ENCODE measurements at places on chromosomes 6 and 20.

DNA sequence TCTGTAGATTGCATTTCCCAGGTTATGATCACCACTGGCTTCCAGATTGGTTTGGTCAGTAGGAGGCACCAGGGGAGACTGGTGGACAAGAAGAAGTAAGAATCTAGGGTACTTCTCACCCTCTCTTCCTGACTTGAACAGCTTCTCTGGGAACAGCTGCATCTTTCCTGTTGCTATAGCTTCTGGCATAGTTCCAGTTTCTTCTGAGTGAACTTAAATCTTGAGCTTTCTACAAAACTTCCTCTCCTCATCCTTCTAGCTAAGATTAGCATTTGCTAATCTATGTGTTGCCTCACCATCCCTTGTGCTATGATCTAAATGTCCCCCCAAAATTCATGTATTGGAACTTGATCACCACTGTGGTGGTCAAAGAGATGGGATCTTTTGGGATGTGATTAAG lies 724.6 kb downstream of the UTRN start:
- DNase-seq = peak; percentile 27

- DNase-seq = no peak
Measured at GRCh38 chr6:32637219-32637880, at the start of gene HLA-DQA1. Gene HLA-DQA1 (plus strand): TSS chr6:32637406. CDS start chr6:32637459, 53 bp downstream.

DNA sequence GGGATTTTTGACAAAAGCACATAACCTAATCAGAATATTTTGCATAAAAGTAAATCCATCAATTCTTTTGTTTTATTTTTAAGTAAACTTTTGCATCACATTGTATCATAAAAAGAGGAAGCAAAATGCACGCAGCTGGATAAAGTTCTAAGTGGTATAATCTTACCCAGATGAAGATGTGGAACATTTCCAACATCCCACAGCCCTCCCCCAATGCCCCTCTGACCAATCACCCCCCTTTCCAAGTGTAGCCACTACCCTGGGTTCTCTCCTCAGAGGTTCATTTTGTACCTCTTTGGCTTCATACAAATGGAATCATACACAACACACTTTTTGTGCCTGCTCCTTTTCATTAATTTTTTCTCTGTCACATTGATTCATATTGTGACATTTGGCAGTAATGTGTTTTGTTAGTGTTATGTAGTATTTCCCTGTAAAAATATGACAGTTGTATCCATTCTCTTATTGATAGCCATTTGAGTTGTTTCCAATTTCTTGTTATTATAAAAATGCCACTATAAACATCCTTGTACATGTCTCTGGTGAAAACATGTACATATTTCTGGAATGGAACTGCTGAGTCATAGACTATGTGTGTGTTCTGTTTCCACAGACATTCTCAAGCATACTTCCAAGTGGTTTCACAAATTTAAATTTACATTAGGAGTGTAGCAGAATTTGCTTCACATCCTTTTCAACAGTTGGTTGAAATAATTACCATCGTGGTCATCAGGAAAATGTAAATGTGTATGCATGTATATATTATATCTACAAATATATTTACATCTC lies 92.9 kb upstream of the SYNDIG1 start:
- DNase-seq = peak; percentile 51

- DNase-seq = no peak
Measured at GRCh38 chr20:43092386-43093088, 97.2 kb downstream of the PTPRT start.

- no peak for DNase-seq
Measured at GRCh38 chr6:97717086-97717485, 434.1 kb upstream of the MMS22L start.

GRCh38 chr6:69771158-69771906 lies 25.5 kb downstream of the LMBRD1 start:
- DNase-seq = no peak

DNA sequence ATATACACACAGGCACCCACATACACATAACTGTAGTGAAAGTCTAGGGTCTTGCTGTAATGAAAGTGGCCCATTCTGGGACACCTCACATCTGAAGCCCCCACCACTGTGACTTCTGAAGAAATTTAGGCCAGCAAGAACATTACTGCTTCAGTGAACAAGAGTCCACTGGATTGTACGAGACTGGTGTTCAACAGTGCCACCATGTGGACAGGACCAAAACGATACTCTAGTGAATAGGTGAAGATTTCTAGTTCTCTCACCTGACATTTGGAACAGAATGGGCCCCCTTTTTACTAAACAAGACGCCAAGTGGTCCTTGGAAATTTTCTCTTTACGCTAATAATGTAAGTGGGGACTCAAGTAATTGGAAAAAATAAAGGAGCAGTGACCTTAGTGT lies 156.9 kb downstream of the MAFB start:
- no peak for DNase-seq

GRCh38 chr6:30287139-30287538 lies 39.6 kb upstream of the TRIM39 start:
- no peak for DNase-seq

- no peak for DNase-seq
Measured at GRCh38 chr6:4972438-4972837, 31.4 kb downstream of the RPP40 start.

- no peak for DNase-seq
Measured at GRCh38 chr20:63471717-63471980, 806 bp downstream of the KCNQ2 start.

DNA sequence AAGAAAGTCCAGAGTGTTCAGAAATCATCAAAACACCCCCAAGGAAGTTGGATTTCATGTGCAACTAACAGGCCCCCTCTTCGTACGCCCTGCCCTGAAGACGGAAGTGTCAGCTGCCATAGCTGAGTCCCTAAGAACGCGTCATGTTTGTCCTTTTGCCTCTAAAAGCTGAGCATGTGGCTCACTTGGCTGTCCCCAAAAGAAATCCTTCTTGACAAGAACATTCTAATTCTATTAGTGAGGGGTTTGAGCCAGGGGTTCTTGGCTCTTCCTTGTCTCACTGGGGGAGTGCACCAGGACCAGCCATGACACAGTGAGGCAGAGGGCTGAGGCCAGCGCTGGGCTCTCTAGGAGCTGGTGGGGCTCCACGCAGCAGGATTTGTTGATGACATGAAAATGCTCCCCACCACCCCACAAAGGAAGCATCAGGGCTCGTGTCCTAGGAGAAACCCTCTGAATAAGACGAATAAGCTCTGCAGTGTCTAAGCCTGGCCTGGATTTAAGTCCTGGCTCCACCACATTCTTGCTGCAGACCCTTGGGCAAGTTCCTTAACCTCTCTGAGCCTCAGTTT lies 20.0 kb upstream of the SPO11 start:
- no peak for DNase-seq

GRCh38 chr6:52516269-52516668 lies 60.6 kb downstream of the TRAM2 start:
- DNase-seq = no peak

- peak; percentile 61 for DNase-seq
Measured at GRCh38 chr6:81575442-81575841, 177.0 kb downstream of the TENT5A start.

Measured in EH (cell line).